ENCODE measurements at places on chromosomes 11 and 22.

DNA sequence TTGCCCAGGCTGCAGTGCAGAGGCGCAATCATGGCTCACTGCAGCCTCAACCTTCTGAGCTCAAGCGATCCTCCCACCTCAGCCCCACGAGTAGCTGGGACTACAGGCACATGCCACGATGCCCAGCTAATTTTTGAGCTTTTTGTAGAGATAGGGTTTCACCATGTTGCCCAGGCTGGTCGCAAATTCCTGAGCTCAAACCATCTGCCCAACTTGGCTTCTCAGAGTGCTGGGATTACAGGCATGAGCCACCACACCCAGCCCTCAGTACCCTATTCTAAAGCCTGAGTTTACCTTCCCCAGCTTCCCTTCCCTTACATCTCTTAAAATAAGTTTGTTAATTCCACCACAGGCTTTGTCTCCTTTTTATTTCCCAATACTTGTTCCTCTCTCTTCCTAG, 59.1 kb downstream of the AMBRA1 start:
- DNase-seq, result no peak

DNA sequence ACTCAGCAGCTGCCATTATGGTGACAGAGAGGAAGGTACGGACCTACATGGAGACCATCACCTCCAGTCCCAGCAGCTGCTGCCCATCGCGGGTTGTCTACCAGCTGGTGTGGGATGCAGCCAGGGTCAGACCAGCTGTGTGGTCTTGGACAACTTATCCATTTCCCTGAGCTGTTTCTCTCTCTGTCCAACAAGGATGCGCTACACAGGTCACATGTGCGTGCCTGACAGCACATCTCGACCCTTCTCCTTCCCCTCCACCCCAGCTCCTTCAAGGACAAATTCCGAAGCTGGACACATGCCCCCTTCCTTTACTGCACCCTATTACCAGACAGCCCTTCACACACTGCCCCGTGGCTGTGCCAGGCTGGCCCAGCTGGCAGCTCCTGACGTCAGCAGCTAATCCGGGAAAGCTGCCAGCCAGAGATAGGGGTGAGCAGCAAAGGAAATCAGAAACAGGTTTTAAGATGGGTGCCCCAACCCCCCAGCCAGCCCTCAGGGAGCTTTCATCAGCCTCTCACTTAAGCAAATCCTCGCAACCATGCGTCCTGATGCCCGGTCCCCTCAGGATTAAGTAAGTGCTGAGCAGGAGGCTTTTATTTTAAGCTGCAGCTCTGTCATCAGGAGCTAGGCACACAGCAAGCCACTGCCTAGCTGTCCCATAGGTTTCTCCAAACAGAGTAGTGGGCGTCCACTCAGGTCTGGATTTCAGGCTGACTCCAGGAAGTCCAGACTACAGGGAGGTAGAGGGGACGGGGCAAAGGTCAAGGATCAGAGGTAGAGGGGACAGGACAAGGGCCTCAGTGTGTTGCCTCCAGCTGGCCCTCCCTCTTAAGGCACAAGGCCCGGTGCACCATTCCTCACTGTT, 20.3 kb downstream of the TEF start:
- peak; percentile 93 for DNase-seq

GRCh38 chr22:24093855-24094254, 82.8 kb downstream of the CABIN1 start:
- DNase-seq, result no peak

- DNase-seq, result no peak
Observed at GRCh38 chr11:12734625-12735024, 60.4 kb downstream of the TEAD1 start.

DNA sequence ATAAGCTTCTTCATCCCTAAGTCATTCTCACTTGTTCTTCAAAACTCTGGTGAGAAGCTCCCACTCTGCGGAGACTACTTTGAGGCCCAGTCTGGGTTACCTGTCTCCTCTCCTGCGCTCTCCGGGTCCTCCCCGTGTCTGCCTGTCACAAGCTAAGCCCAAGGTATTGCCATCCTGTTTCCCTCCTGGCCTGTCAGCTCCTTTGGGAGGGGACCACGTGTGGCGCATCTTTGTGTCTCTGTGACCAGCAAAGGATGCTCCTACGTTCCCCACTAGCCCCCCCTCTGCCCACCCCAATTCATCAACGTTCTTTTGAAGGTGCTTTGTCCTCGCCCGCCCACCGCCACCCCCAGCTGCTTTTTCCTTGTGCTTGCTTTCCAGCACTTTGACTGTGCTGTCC, 31.8 kb upstream of the FBLN1 start:
- no peak for DNase-seq

- no peak for DNase-seq
Observed at GRCh38 chr22:23090457-23090835, 20.1 kb downstream of the GNAZ start.

GRCh38 chr11:21628641-21629040, 564.2 kb upstream of the ANO5 start:
- no peak for DNase-seq

DNA sequence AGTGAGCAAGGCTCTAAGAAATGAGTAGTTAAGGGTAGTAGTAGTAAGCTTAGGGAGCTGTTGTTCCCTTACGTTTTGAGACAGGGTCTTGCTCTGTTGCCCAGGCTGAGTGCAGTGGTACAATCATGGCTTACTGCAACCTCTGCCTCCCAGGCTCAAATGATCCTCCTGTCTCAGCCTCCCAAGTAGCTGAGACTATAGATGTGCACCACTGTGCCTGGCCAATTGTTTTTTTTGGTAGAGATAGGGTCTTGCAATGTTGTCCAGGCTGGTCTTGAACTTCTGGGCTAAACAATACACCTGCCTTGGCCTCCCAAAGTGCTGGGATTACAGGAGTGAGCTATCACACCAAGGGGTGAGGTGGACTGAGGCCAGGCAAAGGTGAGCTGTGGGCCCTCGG, 10.0 kb downstream of the SMIM38 start:
- DNase-seq, result no peak

GRCh38 chr22:23533328-23533762, 46.7 kb downstream of the IGLL1 start:
- no peak for DNase-seq

- no peak for DNase-seq
Observed at GRCh38 chr22:40023341-40023841, 28.6 kb downstream of the FAM83F start.

GRCh38 chr11:118912742-118913410, 12.8 kb downstream of the BCL9L start:
- DNase-seq, result no peak

GRCh38 chr11:69934861-69935494, 115.8 kb upstream of the FGF3 start:
- no peak for DNase-seq

- no peak for DNase-seq
Observed at GRCh38 chr11:11477695-11478420, 124.8 kb upstream of the CSNK2A3 start.

DNA sequence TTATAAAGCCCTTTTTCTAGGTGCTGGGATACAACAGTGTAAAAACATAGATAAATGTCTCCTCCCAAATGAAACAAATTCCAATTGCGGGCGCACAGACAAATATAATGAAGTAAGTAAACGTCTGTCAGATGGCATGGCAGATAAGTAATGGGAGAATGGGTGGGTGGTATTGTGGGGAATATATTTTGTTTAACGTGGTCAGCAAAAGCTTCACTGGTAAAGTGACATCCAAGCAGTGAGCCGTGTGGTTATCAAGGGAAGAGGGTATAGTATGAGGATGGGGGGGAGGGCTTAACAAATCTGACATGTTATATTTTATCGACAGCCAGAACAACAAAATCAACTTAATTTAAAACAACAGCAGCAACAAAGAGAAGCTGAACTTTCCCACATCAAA, 1.2 kb downstream of the SVIP start:
- DNase-seq, result no peak

- DNase-seq, result peak; percentile 65
Observed at GRCh38 chr22:47631571-47632102, 869.2 kb downstream of the TBC1D22A start.

- no peak for DNase-seq
Observed at GRCh38 chr11:64103277-64103985, 62.5 kb downstream of the MACROD1 start.

DNA sequence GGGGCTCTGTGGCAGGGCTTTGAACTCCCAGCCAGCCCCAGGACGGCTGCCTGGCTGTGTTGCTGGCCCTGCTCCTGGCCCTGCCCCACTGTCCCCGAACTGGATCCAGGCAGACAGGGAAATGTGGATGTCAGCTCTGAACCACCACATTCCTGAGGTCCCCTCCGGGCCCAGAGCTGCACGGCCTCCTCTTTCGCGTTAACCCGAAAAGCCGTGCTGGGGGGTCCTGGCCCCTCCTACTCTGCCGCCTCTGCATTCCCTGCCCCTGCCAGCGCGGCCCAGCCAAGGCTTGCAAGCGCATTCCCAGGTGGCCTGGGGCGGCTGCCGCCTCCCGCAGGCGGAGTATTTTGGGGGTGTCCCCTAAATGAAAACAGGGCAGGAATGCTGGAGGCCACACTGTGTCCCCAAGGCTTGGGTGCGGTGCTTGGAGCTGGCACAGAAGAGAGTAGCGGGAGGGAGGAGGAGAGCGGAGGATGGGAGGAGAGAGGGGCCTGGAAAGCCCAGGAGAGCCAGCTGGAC, 5.4 kb downstream of the LINC01488 start:
- no peak for DNase-seq

- no peak for DNase-seq
Observed at GRCh38 chr11:70064008-70064725, 13.9 kb upstream of the ANO1 start.

DNA sequence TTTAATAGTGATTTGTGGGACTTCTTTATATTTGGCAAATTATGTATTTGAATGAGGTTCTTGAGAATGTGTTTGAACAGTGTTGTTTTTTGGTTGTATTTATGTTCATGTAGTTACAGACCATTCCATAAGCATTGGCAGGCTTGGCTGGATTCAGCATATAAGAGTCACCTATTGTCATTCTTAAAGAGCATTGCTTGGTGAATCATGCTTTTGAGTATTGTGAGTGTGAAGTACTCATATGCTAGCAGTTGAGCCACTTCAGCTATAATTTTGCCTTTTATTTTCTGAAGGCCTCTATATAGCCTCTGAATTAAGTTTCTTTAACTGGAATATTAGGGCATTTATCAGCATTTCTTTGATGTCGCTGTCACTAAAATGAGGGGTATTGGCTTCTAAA, 110.0 kb upstream of the GAL start:
- no peak for DNase-seq

DNA sequence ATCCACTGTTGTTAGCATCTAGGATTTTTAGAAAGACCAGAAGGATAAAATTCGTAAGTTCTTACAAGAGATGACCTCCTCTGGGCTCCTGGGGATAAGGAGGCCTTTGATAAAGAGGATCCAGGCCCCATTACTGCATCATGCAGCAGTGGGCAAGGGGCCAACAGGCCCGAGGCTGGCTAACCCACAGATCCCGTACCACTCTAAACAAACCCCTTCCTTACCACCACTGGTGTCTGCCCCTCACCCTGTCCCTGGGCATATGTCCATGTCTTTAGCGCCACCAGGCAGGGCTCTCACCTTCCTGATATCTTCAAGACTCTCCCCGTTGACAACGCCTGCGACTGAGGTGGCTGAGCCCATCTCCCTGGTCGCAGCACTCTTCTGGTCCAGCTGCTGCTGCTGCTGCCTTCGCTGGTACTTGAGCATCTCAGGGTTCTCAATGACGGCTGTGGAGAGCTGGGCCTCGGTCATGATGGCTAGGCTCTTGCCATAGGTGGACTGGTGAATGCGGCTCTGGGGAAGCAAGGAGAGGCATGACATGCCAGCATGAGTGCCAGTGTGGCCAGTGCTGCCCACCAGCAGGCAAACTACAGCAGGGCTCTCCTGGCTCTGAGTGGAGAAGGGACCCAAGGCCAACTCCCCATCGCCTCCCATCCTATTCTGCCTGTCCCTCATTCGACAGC, 46.2 kb downstream of the HIRA start:
- no peak for DNase-seq

- no peak for DNase-seq
Observed at GRCh38 chr22:33940741-33941140, 20.5 kb upstream of the LARGE1 start.

GRCh38 chr11:78192911-78193351, 4.2 kb downstream of the USP35 start:
- DNase-seq, result no peak

DNA sequence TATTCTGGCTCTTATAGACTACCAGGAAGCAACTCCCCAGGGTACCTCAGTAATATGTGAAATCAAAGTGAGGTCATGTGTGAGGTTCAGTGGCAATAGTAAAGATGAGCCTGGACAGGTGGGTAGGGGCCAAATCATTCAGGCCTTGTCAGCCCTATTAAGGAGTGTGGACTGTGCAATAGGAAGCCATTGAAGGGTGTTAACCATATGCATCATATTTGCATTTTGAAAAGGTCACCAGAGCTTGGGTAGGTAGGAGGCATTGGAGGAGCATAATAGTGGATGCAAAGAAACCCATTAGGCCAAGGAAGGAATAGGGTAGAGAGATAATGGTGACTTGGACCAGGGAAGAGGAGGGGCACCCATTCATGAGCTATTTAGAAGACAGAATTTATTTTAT, 8.4 kb upstream of the MRPL11 start:
- DNase-seq, result no peak

DNA sequence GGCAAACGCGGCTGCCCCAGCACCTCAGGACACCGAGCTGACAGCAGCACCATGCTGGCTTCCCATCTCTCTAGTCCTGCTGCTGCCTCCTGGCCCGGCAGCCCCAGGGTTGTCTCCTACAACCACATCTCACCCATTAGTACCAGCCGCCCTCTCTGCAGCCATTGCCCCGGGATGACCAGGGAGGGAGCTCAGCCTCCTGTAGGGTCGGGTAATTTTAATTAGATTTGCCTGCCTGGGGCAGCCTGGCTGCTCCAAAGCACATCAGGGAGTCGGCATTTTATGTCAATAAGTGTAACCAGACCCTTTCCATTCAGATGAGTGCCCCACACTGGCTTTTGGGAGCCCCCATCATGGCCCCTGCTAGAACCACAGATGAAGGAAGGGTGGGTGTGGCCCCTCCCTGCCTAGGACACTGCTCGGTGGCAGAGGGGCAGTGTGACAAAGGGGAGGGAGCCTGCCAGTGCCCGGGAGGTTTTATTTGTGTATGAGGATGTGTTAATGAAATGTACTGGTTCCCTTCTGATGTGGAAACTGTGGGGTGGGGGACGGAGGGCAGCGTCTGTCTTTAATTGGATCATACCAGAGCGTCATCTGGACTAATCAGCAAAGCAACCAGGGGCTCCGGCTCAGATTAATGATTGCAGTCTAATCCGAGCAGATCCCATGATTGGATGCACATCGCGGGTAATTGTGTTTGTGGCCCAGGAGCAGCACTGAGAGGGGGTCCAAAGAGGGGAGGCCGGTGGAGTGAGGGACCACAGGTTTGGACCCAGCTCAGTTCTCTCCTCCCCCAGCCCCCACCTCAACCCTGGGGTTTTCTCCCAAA, 125.3 kb downstream of the FEZ1 start:
- peak; percentile 60 for DNase-seq

- DNase-seq, result peak; percentile 55
Observed at GRCh38 chr11:112795142-112795815, 165.9 kb upstream of the NCAM1 start.

GRCh38 chr11:64318766-64319761, 1.1 kb downstream of the PRDX5 start:
- DNase-seq, result no peak

Data from NCI-H524 treated with DMSO at 0.1 percent for 48 hours (cell line).